Fibroblast of upper back skin (primary cell): ENCODE measurements at places on chromosomes 3 and 15.

GRCh38 chr3:58743296-58743695, 76.7 kb upstream of the FAM3D start:
- DNase-seq = no peak

- no peak for DNase-seq
These were observed 105.2 kb downstream of the RPLP1 start for GRCh38 chr15:69557707-69558409.

- DNase-seq = peak; percentile 11
These were observed 47.5 kb downstream of the PRTG start for GRCh38 chr15:55695432-55695831.

DNA sequence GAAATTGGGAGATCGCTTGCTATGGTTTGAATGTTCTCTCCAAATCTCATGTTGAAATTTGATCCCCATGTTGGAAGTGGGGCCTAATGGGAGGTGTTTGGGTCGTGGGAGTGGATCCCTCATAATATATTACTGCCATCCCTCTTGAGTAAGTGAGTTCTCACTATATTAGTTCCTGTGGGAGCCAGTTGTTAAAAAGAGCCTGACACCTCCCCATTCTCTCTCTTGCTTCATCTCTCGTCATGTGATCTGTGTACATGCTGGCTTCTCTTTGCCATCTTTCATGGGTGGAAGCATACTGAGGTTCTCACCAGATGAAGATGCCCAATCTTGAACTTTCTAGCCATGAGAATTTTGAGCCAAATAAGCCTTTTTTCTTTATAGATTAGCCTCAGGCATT, 43.0 kb upstream of the IL20RB start:
- DNase-seq = no peak

DNA sequence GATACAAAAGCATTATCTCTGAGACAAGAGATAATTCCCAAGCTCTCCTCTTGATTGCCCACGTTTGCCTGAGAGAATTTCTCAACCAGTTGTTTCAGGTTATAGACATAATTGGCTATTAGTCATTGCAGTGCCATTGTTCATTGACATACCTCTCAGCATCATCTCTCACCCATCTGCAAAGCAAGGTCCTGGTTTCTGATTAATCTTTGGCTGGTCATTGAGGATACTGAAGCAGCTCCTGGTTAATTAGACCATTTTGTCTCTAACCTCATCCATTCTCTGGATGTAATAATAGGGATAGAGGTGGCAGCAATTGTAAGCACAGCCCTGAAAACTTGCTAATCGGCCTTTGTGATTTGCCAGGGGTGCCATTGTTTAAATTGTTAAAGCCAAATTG, 104.2 kb downstream of the CNTN6 start:
- DNase-seq = no peak

GRCh38 chr3:127228866-127229265, 35.9 kb downstream of the PRR23E start:
- no peak for DNase-seq

DNA sequence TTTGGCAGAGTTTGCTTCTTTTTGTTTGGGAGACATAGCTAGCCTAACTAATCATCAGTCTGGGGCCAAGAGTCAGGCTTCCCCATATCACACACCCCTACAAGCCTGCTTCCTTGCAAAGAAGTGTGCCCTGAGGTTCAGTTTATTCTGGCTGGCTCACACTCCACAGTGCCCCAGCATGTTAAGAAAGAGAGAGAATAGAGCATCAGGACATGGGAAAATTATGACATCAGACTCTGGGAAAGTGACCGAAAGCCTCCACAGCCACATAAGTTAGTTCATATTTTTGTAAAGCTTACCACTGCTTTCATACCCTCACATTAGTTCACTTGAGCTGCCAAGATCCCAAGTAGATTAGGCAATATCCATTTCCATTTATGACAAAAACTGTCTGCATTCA, 63.0 kb upstream of the CFAP161 start:
- peak; percentile 56 for DNase-seq

DNA sequence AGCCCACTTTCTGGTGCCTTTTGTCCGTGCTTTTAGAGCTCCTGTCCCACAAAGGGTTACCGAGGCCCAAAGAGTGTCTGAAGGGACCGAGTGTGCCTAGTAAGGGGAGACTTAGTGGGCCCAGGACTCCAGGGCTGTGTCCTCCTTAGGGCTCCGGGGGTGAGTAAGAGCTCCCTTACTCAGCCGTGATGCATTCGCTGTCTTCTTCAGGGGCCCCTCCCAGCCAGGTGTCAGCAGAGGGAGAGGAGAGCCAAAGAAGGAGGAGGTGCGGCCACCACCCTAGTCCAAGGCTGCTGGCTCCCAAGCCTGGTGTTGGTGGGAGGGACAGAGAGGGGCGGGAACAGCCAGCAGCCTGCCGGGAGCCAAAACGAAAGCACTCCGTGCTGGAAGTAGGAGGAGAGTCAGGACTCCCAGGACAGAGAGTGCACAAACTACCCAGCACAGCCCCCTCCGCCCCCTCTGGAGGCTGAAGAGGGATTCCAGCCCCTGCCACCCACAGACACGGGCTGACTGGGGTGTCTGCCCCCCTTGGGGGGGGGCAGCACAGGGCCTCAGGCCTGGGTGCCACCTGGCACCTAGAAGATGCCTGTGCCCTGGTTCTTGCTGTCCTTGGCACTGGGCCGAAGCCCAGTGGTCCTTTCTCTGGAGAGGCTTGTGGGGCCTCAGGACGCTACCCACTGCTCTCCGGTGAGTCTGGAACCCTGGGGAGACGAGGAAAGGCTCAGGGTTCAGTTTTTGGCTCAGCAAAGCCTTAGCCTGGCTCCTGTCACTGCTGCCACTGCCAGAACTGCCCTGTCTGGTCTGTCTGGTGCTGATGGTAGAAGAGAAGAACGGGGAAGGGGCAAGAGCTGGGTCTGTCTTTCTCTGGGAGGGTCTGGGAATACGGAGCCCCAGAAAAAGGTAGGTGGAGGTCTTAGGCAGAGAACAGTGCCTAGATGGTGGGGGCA, at the start of gene IL17RC:
Gene IL17RC (plus strand): TSS at position 365 of the 947 bp plus-strand sequence. CDS start 218 bp downstream, at position 583.
- DNase-seq = peak; percentile 85

GRCh38 chr15:42716626-42717025, 20.3 kb downstream of the CDAN1 start:
- peak; percentile 17 for DNase-seq

GRCh38 chr15:92006186-92007028, 152.9 kb downstream of the SLCO3A1 start:
- DNase-seq = no peak

DNA sequence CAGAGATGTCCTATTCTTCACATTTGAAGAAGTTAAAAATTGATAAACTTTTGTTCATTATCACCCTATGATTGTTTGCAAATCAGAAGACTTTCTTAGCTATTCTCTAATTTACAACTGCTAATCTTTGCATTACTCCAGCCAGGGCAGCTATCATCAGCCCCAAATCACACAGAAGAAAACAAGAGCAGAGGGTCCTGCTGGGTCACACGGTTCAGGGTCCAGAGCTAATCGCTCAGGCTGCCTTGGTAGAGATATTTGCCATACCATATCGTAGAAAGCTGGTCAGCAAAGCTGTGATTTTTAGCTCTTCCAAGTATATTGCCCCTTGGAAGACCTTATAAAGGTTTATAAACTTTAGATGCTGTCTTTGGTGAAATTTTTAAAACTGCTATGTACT, 181.4 kb downstream of the MAGI1 start:
- DNase-seq = no peak

DNA sequence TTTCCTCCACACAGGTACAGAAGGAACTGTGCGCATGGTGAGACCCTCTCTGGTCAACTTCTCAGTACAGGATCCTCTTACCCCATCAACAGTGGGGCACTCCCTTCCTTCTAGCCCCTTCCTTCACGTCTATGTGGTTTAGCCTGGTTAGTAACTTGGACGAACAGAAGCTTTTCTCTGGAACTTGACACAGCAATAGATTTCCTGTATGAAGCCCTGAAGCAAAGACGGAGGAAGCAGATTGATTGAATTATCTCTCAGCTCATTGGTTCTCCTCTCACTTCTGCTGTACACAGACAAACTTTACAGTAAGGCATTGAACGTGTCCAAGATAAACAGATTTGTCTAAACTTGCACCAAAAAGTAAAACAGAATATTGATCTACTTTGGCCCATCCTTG, at the start of gene CD200R1:
Gene CD200R1 (minus strand): TSS at position 210 of the 400 bp plus-strand sequence. CDS start 246 bp downstream, outside the sequence.
- no peak for DNase-seq

DNA sequence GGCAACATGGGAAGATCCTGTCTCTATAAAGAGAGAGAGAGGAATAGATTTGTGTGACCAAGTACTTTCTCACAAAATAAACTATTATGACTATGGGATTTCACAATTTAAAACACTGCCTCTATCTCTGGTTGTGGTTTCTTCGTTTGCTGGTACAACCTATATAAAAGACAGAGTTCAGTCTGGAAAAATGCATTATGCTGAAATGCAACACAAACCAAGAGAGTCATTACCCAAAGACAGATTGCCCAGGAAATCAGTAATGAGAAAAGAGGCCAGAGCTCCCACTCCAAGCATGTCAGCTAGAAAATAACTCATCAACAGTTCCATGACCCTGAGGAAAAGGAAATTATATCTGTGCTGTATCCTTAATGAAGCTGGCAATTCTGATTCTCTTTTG, 23.2 kb downstream of the GPR176 start:
- peak; percentile 75 for DNase-seq

DNA sequence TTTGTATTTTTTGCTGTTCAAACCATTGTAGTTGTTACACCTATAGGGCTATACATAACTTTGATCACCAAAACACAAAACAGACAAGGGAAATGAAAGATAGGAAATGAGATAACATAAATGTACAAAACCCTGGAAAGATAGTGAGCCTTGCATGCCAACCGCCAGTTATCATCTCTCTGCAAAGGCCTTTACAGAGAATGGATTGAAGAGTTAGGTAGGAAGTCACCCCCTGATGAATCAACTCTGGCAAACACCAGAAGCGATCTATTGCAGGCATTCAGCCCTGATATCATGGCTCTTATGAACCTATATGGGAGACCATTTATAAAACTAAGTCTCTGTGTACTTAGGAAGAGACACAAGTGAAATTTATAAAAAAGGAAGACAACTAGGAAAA, 588.0 kb downstream of the TUSC7 start:
- no peak for DNase-seq

DNA sequence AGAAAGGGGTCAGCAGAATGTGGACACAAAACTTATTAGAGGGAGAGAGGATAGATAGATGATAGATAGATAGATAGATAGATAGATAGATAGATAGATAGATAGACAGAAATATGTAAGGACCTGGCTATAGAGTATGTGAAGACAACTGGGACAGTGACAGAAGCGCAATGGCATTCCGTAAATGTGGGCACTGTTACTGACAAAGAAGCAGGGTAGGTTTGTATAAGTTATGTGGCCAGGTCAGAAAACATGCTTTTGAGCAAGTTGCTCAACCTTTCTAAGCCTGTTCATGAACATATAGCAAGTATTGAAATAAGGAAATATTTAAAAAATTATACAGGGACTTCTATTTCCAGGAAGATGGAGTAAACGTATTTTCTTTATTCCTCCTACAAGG, 17.3 kb upstream of the SNTN start:
- no peak for DNase-seq

DNA sequence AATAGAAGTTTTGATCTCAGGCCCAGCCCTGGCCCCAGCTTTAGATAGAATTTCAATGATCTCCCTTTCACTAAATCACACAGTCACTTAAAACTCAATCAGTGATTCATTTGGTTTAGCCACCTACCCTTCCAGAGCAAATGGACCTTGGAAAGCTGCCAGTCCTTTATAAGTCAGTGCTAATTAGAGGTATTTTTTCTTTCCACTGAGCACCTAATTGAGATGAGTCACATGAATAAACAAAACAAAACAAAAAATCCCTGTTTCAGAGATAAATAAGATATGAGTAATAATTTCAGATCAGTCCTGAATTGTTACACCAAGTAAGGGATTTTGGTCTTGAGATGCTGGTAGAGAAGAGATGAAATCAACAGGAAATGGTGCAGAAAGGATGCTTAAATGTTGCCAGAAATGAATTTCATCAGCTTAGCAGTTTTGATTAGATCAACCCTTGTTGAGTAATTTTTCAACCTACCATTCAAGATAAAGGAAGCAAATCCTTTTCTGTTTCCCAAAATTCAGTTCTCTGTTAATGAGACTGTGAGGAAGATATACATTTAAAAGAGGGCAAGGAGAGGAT, 352.0 kb upstream of the COL8A1 start:
- peak; percentile 4 for DNase-seq

DNA sequence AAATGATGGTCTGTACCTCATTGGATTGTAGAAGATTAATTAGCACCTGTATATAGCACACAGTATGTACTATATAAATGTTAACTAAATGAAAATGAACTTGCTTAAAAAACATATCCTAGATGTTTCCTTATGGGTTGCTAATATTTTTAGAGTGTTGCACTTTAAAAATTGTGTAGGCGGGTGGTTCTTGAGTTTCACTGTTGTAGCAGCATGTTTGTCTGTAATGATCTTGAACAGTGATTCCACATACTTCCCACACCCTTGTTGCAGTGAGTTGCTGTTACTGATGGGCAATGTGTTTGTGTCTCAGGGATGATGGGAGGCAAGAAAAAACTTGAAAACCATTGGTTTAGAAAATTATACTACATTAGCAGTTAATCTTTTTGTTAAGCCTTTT, 22.0 kb downstream of the USP3 start:
- no peak for DNase-seq

DNA sequence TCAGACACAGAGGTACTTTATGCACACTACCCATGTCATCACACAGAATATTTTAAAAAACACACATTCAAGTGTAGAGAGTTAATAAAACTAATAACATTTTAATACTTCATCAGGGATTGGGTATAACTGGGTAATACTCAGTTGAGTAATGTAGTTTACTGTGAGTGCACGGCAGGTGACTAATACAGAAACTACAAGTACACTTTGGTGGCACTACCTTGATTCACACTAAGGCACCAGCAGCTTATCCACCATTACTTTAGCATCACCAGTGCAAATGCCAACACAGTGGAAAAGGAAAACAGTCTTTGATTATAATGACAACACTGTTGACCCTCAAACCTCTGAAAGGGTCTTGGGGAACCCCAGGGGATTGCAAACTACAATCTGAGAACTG, 33.6 kb downstream of the ZNF280D start:
- DNase-seq = no peak

- peak; percentile 71 for DNase-seq
These were observed 26.0 kb upstream of the MAGEF1 start for GRCh38 chr3:184737641-184738505.

- DNase-seq = peak; percentile 25
These were observed 13.7 kb downstream of the USP13 start for GRCh38 chr3:179666436-179667035.

DNA sequence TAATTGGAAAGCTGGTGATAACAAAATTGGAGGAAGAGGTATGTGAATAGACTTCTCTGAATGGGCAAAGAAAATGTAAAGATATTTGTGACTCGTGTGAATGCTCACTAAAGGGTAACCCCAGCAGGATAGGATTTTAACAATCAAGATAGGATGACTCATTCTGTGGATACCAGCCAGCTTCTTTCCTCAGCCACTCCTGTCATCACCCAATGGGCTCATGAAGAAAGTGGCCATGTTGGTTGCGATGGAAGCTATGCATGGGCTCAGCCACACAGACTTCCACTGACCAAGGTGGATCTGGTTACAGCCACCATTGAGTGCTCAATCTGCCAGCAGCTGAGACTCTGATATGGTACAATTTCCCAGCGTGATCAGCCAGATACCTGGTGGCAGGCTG, 40.9 kb downstream of the STRIT1 start:
- DNase-seq = peak; percentile 85

GRCh38 chr15:75720787-75721479, 8.3 kb upstream of the CSPG4 start:
- no peak for DNase-seq
